Uterus (tissue), 4 donors: ENCODE measurements at places on chromosomes 12 and 14.

GRCh38 chr12:120488057-120488640 is 7.8 kb upstream of the DYNLL1 start:
- no peak overlapping the region for H3K4me3 ChIP-seq
- H3K27ac ChIP-seq: peak overlapping the region; percentile 35
- no peaks in the 10 kb centered on the region for H3K27me3 ChIP-seq
- peak; percentile 52 for DNase-seq
- H3K36me3 ChIP-seq: no peaks in the 10 kb centered on the region
- H3K4me1 ChIP-seq: no peaks in the 10 kb centered on the region

GRCh38 chr12:101714877-101715444 is 17.5 kb downstream of the CHPT1 start:
- H3K4me3 ChIP-seq: no peak overlapping the region
- H3K4me1 ChIP-seq: no peaks in the 10 kb centered on the region
- no peak for DNase-seq
- H3K27ac ChIP-seq: no peak overlapping the region
- H3K27me3 ChIP-seq: no peaks in the 10 kb centered on the region

GRCh38 chr14:52988139-52988538 is 37.3 kb upstream of the FERMT2 start:
- no peak for DNase-seq
- no peaks in the 10 kb centered on the region for H3K4me1 ChIP-seq
- no peaks in the 10 kb centered on the region for H3K27me3 ChIP-seq
- H3K36me3 ChIP-seq: no peaks in the 10 kb centered on the region
- no peak overlapping the region for H3K27ac ChIP-seq

DNA sequence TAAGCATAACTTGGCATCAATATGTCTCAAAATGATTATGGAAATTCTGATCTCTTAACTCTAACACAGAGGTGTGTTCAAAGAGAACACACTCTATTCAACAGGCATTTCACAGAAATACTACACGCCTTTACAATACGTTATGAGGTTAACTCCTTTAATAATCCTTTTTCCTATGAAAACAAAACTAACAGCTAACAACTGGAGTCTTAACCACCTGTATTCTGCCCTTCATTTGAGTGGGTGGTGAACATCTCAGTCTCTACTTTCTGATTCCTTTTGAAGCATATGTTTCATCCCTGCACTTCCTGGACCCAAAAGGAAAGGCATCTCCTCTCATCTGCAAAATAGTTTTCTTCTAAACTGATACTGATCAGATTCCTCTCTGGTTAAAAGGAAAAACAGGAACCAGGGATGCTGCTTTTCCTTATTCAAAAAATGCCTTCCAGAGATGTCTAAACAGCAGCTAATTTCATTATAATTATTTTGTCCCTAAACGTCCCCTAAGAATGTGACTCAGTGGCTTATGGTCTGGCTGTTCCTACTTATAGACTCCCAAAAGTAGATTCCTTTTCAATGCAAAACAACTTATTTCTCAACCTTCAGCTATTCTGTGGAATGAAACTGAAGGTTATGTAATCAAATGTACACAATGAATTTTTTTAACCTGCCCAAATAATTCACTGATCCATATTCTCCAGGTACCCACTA is 24.1 kb downstream of the ITPR2 start:
- H3K4me3 ChIP-seq: no peak overlapping the region
- no peak for DNase-seq
- H3K27me3 ChIP-seq: no peaks in the 10 kb centered on the region
- no peaks in the 10 kb centered on the region for H3K36me3 ChIP-seq
- no peak overlapping the region for H3K27ac ChIP-seq

- H3K4me3 ChIP-seq: no peak overlapping the region
- no peak overlapping the region for H3K27ac ChIP-seq
- H3K36me3 ChIP-seq: no peaks in the 10 kb centered on the region
Measured at GRCh38 chr14:69373104-69373503, 25.0 kb downstream of the ERH start.

DNA sequence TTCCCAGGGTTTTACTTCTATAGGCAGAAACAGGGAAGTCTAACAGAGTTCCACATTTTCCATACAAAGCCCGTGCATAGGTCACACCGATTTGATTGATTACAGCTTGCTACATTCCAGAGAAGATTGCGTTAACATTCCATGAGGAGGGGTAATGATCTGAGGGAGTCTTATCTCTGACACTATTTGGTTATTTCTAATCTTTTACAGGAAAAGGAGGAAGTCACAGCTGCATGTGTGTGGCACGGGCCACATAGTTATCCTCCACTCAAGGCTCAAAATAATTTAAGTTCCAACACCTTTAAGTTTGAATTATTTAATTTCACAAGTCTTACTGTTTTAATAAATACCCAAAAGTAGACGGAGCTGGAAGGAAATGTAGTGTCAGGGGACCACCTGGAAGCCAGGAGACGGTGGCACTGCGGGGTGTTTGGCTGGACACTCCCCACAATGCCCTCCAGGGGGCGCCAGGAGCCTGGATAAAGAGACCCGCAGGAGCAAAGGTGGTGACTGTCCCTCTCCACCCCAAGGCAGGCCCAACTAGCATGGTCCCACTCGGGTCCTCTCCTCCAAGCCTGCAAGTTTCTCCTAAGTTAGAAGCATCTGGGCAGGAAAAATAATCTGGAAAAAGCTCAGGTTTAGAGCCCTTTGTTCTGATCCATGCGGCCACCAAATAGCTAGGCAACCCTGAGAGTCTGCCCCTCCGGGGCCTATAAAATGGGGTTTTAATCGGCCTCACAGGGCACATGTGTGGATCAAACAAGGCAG is 20.2 kb downstream of the KRT8 start:
- peak; percentile 74 for DNase-seq
- H3K4me1 ChIP-seq: no peaks in the 10 kb centered on the region
- H3K27ac ChIP-seq: no peak overlapping the region
- no peaks in the 10 kb centered on the region for H3K27me3 ChIP-seq
- no peak overlapping the region for H3K4me3 ChIP-seq
- H3K36me3 ChIP-seq: no peaks in the 10 kb centered on the region

DNA sequence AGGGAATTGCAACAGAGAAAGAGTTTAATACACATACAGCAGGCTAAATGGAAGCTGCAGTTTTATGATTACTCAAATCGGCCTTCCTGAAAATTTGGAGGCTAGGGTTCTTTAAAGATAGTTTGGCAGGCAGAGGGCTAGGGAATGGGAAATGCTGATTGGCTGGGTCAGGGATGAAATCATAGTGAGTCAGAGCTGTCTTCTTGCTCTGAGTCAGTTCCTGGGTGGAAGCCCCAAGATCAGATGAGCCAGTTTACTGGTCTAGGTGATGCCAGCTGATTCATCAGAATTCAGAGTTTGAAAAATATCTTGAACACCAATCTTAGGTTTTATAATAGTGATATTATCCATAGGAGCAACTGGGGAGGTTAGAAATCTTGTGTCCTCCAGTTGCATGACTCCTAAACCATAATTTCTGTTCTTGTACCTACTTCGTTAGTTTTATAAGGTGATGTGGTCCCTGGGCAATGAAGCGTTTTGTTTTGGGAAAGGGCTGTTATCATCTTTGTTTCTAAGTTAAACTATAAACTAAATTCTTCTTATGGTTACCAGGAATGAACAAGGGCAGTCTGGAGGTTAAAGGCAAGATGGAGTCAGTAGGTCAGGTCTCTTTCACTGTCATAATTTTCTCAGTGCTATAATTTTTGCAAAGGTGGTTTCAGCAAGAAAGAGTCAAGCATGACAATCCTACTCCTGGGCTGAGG is 257.8 kb upstream of the CCDC196 start:
- no peak for DNase-seq
- H3K4me3 ChIP-seq: no peak overlapping the region
- H3K27ac ChIP-seq: no peak overlapping the region
- no peaks in the 10 kb centered on the region for H3K36me3 ChIP-seq
- H3K27me3 ChIP-seq: no peaks in the 10 kb centered on the region

DNA sequence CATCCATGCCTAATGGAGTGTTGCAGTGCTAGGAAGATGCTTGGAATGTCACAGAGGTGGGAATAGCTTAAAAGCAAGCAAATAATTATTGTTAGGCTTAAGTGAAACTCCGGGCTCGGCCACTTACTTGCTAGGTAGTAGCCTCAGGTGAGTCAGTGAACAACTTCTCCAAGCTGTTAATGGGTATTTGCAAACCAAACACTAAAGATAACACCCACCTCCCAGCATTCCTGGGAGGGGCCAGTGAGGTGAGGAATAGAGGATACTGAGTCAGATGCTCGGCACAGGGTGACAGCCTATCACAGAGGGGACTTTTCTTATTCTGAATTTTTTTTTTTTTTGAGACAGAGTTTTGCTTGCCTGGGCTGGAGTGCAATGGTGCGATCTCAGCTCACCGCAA is 151.2 kb upstream of the RFLNA start:
- H3K4me3 ChIP-seq: no peak overlapping the region
- DNase-seq: no peak
- H3K27me3 ChIP-seq: no peaks in the 10 kb centered on the region
- no peaks in the 10 kb centered on the region for H3K4me1 ChIP-seq
- H3K27ac ChIP-seq: no peak overlapping the region
- H3K36me3 ChIP-seq: no peaks in the 10 kb centered on the region

GRCh38 chr12:19220205-19220604 is 90.7 kb downstream of the PLEKHA5 start:
- no peak for DNase-seq
- no peak overlapping the region for H3K4me3 ChIP-seq
- peaks cover 12% of the 10 kb centered on the region for H3K4me1 ChIP-seq
- no peaks in the 10 kb centered on the region for H3K36me3 ChIP-seq
- no peaks in the 10 kb centered on the region for H3K27me3 ChIP-seq

DNA sequence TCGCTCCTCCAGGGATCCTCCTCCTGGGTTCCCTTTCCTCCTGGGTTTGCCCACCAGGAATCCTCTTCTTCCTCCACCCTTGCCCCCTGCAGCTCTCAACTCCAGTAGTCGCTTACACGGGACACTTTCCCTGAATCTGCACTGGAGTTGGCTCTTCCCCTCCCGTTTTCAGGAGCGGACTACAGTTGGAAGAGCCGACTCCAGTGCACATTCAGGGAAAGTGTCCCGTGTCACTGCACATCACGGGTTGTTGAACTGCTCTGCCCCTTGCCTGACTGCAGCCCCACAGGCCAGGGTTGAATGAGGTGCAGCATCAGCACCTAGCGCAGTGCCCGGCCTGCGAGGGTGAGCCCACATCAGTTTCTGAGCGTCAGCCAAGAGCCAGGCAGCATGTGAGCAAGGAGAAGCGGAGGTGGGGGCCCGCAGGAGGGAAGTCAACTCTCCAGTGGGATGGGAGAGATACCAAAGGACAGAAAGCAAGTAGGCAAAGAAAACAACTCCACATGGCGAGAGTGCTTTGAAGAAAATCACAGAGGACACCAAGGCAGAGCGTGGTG is 13.1 kb downstream of the RAPGEF3 start:
- no peaks in the 10 kb centered on the region for H3K4me1 ChIP-seq
- H3K27ac ChIP-seq: no peak overlapping the region
- H3K4me3 ChIP-seq: no peak overlapping the region
- H3K27me3 ChIP-seq: no peaks in the 10 kb centered on the region
- DNase-seq: no peak
- H3K36me3 ChIP-seq: no peaks in the 10 kb centered on the region

- H3K4me3 ChIP-seq: no peak overlapping the region
- no peaks in the 10 kb centered on the region for H3K4me1 ChIP-seq
- no peaks in the 10 kb centered on the region for H3K36me3 ChIP-seq
- H3K27ac ChIP-seq: no peak overlapping the region
- no peaks in the 10 kb centered on the region for H3K27me3 ChIP-seq
- no peak for DNase-seq
Measured at GRCh38 chr12:45284096-45284901, 68.4 kb downstream of the ANO6 start.

- H3K27me3 ChIP-seq: no peaks in the 10 kb centered on the region
- H3K4me1 ChIP-seq: peaks cover 13% of the 10 kb centered on the region
- no peaks in the 10 kb centered on the region for H3K36me3 ChIP-seq
- H3K27ac ChIP-seq: no peak overlapping the region
Measured at GRCh38 chr14:54622192-54622958, 55.4 kb downstream of the SAMD4A start.

GRCh38 chr14:87196436-87196835 is 796.5 kb downstream of the GALC start:
- no peak overlapping the region for H3K4me3 ChIP-seq
- H3K27me3 ChIP-seq: no peaks in the 10 kb centered on the region
- no peaks in the 10 kb centered on the region for H3K36me3 ChIP-seq
- DNase-seq: no peak
- H3K27ac ChIP-seq: no peak overlapping the region

- no peak overlapping the region for H3K27ac ChIP-seq
- H3K36me3 ChIP-seq: no peaks in the 10 kb centered on the region
- DNase-seq: no peak
- H3K4me3 ChIP-seq: no peak overlapping the region
- H3K27me3 ChIP-seq: no peaks in the 10 kb centered on the region
Measured at GRCh38 chr12:108210001-108210400, 80.9 kb downstream of the WSCD2 start.

GRCh38 chr12:92993259-92993658 is 64.2 kb upstream of the EEA1 start:
- no peaks in the 10 kb centered on the region for H3K36me3 ChIP-seq
- no peak for DNase-seq
- H3K27ac ChIP-seq: no peak overlapping the region
- H3K27me3 ChIP-seq: no peaks in the 10 kb centered on the region
- no peaks in the 10 kb centered on the region for H3K4me1 ChIP-seq

GRCh38 chr12:130145731-130146130 is 16.5 kb upstream of the FZD10 start:
- H3K36me3 ChIP-seq: no peaks in the 10 kb centered on the region
- no peak overlapping the region for H3K27ac ChIP-seq
- H3K27me3 ChIP-seq: no peaks in the 10 kb centered on the region
- no peak for DNase-seq
- H3K4me1 ChIP-seq: no peaks in the 10 kb centered on the region
- H3K4me3 ChIP-seq: no peak overlapping the region

- peak; percentile 74 for DNase-seq
- peak within 1 kb of the TSS; percentile 77 for H3K4me3 ChIP-seq
- no peaks in the 10 kb centered on the region for H3K27me3 ChIP-seq
- peaks cover 7% of the 10 kb centered on the region for H3K4me1 ChIP-seq
Measured at GRCh38 chr12:47079468-47079980, at the start of the genes AMIGO2 and PCED1B. Gene AMIGO2 (minus strand): TSS chr12:47079959. CDS start chr12:47079002, 957 bp downstream. Gene PCED1B (plus strand): TSS chr12:47079621. CDS start chr12:47235064, 155,443 bp downstream.

- no peak for DNase-seq
- no peaks in the 10 kb centered on the region for H3K36me3 ChIP-seq
- H3K4me3 ChIP-seq: no peak overlapping the region
- H3K27me3 ChIP-seq: no peaks in the 10 kb centered on the region
- H3K27ac ChIP-seq: no peak overlapping the region
Measured at GRCh38 chr12:93451423-93452158, 9.8 kb upstream of the UBE2N start.

DNA sequence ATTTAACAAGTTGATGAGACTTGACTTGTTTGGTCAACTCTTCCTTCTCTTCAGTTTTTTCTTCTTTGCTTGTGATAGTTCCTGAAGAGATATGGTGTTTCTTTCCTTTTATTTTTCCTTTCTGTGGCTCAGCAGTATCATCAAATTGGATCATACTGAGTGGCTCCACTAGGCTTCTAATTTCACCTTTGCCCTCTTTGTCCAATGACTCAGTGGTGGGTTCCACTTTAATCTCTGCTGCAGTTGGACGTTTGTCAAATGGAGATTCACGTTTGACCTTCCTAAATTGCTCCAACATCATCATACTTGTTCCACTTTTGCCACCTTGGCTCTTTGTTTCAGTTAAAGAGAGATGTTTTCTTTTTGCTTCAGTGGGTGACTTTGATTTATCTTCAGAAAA is 41.5 kb downstream of the FAM186A start:
- no peaks in the 10 kb centered on the region for H3K4me1 ChIP-seq
- no peak for DNase-seq
- no peaks in the 10 kb centered on the region for H3K27me3 ChIP-seq
- no peaks in the 10 kb centered on the region for H3K36me3 ChIP-seq
- no peak overlapping the region for H3K4me3 ChIP-seq
